ENCODE measurements at places on chromosomes 7 and 10.

GRCh38 chr7:43781726-43782607 lies 23.5 kb downstream of the BLVRA start:
- peak; percentile 67 for DNase-seq

- peak; percentile 83 for DNase-seq
Observed at GRCh38 chr10:70742537-70743429, 42.4 kb downstream of the TBATA start.

DNA sequence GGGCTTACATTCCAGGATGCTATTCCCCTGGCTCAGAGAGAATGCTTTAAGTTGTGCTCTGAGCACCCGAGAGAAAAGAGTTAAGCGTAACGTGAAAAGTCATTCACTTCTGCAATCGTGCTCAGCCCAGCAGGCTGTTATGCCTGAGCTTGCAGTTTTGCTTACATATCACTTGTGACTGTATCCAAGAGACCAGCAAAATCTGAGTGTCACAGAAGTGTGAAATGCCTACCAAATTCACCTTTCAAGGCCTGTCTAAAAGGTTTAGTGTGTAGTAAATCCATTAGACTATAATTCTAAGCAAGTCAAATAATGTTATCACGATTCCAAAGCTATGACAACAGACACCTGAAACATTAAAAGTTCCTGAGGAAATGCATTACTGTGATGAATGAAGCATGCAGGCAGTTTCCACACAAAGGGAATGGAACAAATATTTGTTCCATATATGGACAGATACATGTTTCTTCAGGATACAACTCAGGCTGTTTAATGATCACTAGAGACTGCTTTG lies 20.1 kb downstream of the ITGB1 start:
- DNase-seq = peak; percentile 20

GRCh38 chr7:30970594-30971094 lies 6.9 kb downstream of the GHRHR start:
- no peak for DNase-seq

- DNase-seq = no peak
Observed at GRCh38 chr10:119406601-119407253, 135.8 kb downstream of the RGS10 start.

DNA sequence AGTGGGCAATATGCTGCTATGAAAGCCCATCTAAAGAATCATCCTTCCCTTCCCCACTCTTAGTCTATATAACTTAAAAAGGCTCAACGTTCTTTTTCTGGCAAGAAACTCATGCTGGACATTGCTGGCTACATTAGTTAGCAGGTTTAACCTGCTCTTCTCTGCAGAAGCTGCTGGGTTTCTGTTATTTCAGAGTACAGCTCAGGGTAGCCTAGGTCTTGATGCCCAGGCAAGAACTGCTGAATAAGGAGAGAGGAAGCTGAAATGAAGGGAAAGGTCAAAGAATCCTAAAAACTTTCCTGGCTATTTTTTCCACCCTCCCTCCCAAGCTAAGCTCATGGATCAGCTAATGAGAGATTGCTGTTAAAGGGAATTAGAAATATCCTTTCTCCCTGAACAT lies 79.4 kb downstream of the ANKIB1 start:
- no peak for DNase-seq

GRCh38 chr10:992871-993270 lies 4.6 kb downstream of the GTPBP4 start:
- no peak for DNase-seq

DNA sequence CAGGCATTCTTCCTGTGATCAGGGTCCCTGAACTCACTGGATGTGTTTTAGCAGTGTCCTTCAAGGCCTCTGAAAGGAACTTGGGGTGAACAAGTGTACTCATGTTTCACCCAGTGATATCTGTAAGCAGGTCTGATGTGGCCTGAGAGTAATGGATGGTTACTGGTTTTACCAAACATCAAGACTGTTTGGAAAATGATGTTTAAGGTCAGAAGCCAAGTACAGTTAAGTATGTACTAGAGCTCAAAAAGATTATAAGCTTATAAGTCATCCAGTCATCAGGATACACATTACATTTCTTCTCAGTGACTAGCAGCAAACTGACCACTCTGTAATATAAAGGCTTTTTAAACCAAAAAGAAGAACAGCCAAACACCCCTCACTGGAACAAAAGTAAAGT lies 79.8 kb upstream of the PTN start:
- DNase-seq = no peak

DNA sequence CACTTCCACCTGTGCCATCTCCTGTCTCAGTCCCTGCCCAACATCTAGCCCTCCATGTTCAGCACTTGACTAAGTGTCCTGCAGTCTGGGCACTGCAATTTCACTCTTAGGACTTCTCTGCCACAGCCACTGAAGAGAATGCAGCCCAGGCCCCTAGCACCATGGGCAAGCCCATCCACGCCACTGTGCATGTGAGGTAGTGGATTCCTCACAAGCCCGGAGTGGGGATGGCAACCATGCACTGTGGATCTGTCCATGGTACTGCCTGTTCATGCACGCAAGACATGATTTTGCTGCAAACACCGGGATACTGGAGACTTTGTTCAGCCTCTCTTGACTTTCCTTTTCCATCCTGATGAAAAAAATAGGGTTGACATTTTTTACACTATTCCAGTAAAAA lies 12.3 kb downstream of the DDC start:
- DNase-seq = peak; percentile 55

GRCh38 chr10:59688921-59689351 lies 20.7 kb downstream of the SLC16A9 start:
- no peak for DNase-seq

DNA sequence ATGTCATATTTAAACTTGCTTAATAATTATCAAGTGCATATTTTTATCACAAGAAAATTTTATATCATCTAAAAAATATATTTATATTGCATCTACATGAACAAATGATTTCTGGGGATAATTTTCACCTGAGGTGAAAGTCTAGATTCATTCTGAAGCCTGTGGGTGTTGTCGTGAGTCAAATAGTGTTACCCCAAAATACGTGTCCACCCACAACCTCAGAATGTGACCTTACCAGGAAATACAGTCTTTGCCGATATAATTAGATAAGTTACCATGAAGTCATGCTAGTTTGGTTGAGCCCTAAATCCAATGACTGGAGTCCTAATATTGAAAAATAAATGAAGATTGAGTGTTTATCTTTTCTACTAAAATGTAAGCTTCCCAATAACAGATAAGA lies 203.0 kb upstream of the MDFIC start:
- no peak for DNase-seq

All from AG08395 (cell line).